Neural crest cell (in vitro differentiated cells): ENCODE measurements at places on chromosomes 2 and 18. TPM values are rescaled to one million over a fixed set of nuclear protein-coding genes. Genes with fewer than 3 reads are reported as not detected.

Gene KLHL14
- 2.2 and 2.4 TPM in 2 replicates for total RNA-seq

DNA sequence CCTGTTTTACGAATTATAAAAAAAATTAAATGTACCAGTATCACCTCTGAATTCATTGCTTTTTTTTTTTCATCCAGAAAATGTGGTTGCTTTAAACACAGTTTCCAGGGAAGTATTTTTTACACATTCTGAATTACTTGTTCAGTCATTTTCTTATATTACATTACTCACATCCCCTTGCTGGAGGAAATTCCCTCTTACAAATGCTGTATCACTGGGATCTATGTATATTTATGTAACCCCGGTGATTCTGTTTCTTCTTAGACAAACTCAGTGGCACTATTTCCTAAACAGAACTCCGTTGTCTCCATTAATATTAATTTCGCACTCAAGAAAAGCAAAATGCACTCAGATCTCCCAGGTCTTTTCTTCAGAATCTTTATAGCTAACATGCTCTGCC is 1078.5 kb upstream of the ZEB2 start:
- DNase-seq, result no peak

Gene DHX57
- 35.8 and 39.5 TPM in 2 replicates for total RNA-seq

DNA sequence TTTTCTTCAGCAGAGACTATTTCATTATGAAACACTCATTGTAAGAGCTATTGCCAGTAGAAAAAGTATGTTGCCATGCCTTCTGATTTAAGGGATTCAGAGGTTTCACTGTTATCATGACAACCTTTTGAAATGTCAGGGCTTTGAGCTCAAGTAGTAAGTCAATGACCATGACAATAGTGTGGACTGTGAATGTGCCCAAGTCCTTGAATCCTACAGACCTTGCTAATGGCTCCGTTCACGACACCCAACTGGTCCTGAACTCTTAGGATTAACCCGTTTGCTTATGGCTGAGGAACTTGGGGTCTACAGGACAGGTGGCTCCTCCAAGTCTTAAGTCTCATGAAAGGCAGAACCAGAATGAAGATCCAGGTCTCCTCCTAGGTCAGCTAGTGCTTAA is 17.6 kb upstream of the KIDINS220 start:
- no peak for DNase-seq

DNA sequence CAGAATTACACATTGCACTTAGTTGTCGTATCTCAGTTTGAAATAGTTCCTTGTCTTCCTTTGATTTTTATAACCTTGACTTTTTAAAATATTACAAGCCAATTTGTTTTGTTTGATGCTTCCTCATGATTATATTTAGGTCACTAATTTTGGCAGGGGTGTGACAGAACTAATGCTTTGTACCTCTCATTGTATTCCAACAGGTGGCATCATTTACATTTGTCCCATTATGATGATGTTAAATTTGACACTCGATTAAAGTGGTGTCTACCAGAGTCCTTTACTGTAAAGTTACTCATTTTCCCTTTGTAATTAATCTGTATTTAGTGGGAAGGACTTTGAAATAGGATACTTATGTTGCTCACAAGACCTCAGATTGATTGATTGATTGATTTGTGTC is 21.5 kb upstream of the MFSD2B start:
- DNase-seq, result no peak

GRCh38 chr2:240989451-240990265 is 8.8 kb upstream of the SNED1 start:
- peak; percentile 42 for DNase-seq

DNA sequence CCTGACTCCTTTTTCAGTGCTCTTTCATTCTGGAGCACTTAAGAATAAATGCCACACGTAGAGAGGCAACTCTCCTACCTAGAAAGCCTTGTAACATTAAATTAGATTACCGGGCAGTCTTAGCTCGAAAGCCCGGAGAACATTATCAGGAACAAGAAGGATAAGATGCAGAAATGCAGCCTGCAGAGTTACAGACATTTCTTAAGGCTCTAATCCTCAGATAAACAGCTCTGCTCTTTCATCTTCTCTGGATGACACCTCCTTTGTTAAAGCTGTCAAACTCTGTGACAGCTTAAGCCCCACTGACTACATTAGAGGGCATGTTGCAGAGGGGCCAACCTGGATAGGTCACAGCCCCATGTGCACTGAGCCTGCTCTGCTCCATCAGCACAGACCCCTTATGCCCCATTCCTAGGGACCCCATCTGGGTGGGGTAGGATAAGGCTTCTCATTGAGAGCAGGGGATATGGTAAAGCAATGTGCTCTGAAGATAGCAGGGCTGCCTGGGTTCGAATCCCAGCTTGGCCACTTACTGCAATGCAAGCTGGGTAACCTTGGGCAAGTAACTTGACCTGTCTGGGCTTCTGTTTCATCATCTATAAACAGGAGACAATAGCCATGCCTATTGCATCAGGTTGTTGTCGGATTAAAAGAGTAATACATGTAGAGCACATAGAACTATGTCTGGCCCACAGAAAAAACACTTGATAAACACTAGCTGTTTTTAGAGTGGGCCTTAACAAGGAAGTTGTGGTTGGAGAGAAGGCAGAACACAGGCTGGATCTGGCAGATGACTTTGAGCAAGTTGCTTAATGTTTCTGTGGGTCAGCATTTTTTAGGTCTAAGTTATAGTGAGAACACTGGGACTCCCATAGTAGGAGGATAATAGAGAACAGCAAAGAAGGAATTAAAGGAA is 111.4 kb downstream of the THNSL2 start:
- DNase-seq, result no peak

DNA sequence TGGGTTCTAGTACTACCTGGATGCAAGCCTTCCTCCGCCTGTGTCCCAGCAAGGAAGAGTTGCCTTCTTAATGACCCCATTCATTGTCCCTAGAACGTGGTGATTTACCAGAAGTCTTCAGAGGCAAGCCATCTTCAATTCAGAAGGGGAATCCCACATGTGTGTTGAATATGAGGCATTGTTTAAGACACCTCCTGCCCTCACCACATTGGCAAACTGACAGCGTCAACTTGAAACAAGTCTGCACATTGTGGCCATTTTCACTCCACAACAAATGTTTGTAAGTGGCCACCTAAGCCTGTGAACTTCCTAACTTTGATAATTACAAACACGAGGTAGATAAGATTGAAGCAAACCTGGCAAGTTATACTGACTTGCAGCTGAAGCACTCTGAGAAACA is 83.7 kb downstream of the TCF7L1 start:
- DNase-seq, result no peak

DNA sequence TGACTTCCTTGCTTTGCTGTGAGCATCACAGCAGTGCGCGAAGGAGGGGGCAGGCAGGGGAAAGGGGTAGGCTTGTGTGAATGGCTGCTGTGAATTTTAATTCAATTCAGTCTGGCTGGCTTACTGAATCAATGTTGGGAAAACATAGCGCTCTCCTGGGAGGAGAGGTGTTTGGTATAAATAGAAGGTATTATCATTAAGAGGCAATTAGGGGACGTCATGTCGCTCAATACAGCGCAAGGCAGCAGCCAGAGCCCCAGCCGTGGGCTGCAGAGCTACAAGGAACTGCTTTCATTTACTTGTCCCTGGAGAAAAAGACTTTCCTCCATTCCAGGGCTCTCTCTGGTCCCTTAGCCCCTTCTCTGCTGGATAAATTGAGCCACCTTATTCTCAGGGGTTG is 181.4 kb upstream of the MSH6 start:
- no peak for DNase-seq

- peak; percentile 80 for DNase-seq
Measured at GRCh38 chr2:74919827-74920226, 38.6 kb upstream of the POLE4 start.

Gene CNRIP1
- 36.6 and 37.3 TPM in 2 replicates for total RNA-seq
